ENCODE measurements at places on chromosomes 5 and 9.

- DNase-seq = peak; percentile 91
Observed at GRCh38 chr5:72156946-72157624, 49.8 kb downstream of the MAP1B start.

DNA sequence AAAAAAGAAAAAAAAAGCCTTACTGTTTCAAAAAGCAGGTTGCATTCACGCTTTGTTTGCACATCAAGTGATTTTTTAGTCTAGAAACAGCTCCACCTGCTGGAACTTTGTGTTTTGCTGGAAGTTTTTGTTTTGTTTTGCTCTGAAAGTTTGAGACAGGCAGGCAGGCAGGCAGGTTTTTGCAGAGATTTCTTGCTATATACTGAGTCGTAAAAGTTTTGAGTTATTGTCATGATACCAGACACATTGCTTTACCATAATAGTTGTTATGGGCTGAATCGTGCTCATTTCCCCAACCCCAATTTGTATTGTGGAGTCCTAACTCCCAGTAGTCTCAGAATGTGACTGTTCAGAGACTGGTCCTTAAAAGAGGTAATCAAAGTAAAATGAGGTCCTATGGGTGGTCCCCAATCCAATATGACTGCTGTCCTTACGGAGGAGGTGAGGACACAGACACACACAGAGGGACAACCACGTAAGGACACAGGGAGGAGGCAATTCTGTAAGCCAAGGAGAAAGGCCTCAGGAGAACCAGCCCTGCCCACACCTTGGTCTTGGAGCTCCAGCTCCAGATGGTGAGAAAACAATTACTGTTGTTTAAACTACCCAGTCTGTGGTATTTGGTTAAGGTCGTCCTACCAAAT is 20.9 kb downstream of the OR2Y1 start:
- peak; percentile 41 for DNase-seq

GRCh38 chr9:15277400-15278090 is 29.5 kb downstream of the TTC39B start:
- peak; percentile 25 for DNase-seq

DNA sequence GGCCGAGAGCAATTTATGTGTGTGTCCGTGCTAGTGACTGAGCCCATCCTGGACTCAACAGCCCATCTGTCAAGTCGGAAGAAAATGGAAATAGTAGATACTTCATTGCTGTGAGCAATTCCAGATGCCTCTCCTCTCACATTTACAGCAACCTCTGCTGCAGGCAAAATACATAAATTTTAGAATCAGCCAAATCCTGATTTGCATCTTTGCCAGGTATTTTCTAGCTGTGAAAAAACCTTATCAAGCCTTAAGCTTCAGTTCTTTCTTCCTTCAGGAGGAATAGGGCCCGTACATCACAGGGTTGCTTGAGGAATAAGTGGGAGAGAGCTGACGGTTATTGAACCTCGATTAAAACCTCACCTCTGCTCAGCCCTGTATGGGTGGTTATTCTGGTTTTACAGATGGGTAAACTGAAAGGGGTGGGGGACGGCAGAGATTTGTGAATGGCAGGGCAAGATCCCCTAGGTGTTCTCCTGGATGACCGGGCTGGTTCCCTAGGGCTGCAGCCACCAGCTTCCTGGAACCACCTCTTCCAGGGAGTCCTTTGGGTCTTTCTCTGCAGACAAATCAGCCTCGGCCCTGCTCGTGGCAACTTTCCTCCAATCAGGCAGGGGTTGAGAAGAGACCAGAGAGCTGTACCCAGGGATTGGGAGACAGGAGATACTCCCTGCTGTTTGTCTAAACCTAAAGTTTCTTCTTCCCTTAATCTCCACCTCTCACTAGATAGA is 5.3 kb upstream of the MSX2 start:
- DNase-seq = no peak

- DNase-seq = no peak
Observed at GRCh38 chr5:128826275-128826674, 139.0 kb upstream of the SLC27A6 start.

GRCh38 chr9:38226491-38226951 is 157.5 kb upstream of the SHB start:
- peak; percentile 24 for DNase-seq

DNA sequence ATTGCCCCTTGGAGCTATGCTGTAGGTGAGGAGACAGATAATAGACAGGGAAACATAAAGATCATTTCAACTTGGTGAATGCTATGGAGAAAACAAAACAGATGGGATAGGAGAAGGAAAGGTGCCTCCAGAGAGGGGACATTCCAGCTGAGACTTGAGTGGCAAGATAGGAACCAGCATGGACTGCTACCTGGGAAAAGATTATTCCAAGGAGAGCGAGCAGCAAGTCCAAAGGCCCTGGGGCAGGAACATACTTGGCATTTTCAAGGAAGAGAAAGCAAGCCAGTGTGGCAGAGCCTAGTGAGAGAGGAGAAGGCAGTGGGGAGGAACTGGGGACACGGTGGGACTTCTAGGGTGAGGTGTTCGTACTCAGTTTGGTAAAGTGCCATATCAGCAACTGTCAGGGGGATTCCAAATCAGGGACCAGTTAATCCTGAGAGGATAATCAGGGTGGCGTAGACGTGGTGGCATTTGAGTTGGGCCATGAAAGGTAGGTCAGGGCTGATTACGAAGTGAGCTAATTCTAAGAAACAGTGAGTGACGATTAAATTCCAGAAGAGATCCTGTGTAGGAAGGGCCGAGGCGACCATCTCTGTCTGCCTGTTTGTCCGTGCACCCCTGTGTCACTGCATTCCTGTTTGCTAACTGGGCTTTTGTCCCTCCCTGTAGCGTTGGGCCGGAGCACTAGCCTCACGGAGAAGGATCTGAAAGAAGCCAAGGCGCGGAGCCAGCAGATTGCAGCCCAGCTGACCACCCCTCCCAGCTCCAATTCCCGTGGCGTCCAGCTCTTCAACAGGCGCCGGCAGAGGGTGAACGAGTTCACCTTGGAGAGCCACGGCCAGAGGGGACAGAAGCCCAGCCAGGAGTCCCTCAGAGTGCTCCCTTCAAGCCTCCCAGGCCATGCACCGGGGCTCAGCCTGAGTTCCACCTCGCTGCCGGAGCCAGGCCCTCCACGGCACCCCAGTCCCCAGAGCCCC is 7.1 kb downstream of the SYNPO start:
- no peak for DNase-seq

DNA sequence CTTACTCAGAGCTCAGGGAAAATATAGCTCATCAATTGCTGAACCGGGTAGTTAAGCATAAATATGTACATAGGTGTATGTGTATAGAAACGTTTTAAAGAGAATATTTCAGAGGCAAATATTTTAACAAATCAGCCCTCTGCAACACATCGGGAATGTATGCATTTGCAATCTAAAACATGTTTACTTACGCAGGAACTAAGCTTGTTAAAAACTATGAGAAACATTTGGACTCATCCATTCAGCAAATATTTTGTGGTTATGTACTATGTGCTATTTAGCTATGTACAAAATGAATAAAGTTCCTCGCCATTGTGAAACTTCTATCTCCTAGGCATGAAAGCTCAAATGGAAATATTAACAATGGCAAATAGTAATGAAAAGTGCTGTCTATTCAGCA is 469.9 kb downstream of the ARHGEF28 start:
- DNase-seq = peak; percentile 76

- no peak for DNase-seq
Observed at GRCh38 chr9:136538599-136539426, 7.0 kb downstream of the NOTCH1 start.

DNA sequence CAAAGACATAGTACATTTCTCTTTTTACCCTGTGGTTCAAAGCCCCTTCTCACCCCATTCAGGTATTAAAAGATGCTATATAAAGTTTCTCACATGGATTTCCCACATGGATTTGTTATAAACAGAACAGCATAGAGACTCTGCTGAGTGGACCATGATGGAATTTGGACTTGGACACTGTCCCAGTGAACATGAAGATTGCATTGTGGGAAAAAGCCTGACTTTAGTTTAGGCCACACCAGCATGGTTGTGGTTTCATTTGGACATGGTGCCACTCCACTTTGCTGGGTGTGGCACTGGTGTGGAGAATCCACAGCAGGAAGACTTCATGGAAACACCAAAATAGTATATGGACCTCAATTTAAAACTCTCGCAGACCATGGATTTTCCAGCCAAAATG is 124.6 kb downstream of the ARHGAP26 start:
- peak; percentile 85 for DNase-seq

GRCh38 chr9:17063535-17064135 is 71.2 kb upstream of the CNTLN start:
- DNase-seq = peak; percentile 64

GRCh38 chr9:37963936-37964739 is 60.2 kb upstream of the SLC25A51 start:
- DNase-seq = peak; percentile 98

- no peak for DNase-seq
Observed at GRCh38 chr9:93048566-93049448, 9.7 kb upstream of the SUSD3 start.

GRCh38 chr9:116494815-116495634 is 192.1 kb upstream of the TRIM32 start:
- no peak for DNase-seq
